Muscle of leg (tissue), 16 donors: ENCODE measurements at places on chromosomes 4 and X. TPM values are rescaled to one million over a fixed set of nuclear protein-coding genes. Genes with fewer than 3 reads are reported as not detected.

- DNase-seq, result no peak
These were observed 111.2 kb upstream of the ZNF827 start for GRCh38 chr4:146049802-146050201.

- no peak for DNase-seq
These were observed 3.9 kb downstream of the KLHL8 start for GRCh38 chr4:87216469-87216868.

DNA sequence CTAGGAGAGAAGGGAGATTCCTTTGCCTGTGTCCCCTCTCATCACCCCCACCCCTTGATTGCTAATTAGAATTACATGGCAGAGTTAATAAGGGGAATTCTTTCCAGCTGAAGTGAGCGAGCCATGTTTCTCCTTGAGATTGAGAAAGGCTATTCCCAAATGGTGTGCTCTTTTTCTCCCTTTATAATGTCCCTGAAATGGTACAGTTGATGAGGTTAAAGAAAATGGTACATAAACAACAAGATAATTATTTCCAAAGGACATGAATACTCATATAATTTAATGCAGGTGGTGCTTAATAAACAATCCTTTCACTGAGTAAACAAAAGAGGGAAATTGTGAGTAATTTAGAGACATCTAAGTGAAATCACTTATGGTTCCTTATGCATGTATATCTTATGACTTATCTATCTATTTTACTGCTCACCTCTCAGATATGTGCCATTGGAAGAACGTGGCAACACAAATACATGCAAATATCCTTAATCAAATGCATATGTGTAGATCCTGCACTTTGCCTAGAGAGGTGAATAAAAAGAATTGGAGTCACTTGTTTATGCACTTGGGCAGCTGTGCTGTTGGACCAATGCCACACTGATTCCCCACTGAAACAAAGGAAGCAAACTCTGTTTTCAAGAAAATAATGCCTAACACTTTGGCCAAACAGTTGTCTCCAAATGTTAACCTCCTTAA is 106.6 kb upstream of the WDR44 start:
- DNase-seq, result peak; percentile 93

The EDA gene
- 22.4 TPM for polyA plus RNA-seq
